Lower leg skin (tissue), 4 donors: ENCODE measurements at places on chromosomes 5 and 9.

DNA sequence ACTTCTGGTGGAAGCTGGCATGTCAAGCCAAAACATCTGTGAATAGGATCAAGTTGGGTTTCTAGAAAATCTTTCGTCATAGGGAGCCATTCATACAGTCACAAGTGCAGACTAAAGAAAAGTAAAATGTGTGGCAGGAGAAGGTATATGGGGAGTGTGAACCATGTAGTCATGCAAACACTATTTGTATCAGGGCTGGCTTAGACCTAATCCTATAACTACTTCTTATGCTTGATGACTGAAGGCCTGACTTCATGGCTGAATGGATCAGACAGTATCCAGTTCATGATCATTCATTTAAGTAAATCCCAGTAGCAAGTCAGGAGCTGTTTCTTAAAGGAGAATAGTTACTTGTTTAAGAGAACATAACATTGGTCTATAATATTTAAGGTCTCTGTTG, 63.8 kb upstream of the DAPK1 start:
- DNase-seq, result no peak

GRCh38 chr5:171492781-171493180, 73.3 kb downstream of the FGF18 start:
- no peak for DNase-seq

DNA sequence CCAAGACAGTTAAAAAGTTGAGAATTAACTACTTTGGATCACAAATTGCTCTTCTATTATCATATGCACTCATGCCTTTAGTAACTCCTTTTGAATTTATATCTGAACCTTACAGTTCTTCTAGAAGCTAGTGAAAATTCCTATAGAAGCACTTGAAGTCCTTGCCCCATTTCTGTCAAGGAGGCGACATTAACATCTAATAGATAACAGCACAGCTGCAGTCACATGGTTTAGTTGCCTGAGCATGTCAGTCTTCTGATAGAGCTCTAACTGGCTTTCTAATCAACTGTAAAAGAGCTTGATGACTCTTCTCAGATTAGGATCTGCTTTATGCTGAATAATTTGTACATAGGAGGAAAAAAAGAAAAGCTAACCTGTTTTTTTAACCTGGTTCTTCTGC, 9.0 kb downstream of the RFESD start:
- DNase-seq, result no peak

- peak; percentile 43 for DNase-seq
Observed at GRCh38 chr5:126497506-126497905, 74.3 kb downstream of the GRAMD2B start.

DNA sequence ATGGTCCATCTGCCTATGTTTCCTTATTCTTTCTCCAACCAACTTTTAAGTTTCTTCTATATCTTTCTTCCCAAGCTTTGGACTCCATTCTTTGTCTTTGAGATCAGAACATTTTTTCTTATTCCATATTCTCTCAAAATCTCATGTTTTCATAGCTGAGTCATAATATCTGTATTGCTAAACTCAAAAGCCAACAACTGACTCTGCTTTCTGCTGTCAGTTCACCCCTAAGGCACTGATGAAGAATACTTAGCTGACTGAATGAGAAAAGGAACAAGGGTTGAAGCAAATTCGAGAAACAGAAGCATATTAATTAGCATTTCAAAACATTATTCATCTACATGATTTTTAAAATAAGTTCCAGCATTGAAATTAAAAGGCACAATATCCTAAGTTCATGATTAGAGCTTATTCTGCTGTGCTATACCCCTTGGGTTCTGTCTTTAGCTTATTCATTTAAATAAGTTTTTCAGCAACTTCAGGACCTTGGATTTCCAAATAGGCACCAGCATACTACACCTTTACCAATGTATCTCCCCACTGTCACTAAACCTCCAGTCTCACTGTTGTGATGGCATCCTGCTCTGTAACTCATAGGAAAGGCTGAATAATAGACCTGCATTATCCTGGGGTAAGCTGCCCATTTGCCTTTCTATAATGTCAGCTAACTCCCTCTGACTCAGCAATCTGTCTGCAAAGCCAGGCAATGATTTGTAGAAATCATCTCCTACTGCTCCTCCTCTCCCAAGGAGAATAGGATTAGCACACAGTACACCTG, 49.9 kb upstream of the C5orf46 start:
- no peak for DNase-seq

GRCh38 chr9:89427621-89428221, 70.2 kb downstream of the SEMA4D start:
- DNase-seq, result no peak
